Motor neuron (in vitro differentiated cells): ENCODE measurements at places on chromosomes 1 and 21.
A peak's percentile ranks its signal among the peaks of the same experiment; 100 is the strongest.

GRCh38 chr1:56908619-56909221 lies 54.1 kb downstream of the C8A start:
- ATAC-seq, result no peak

GRCh38 chr1:226882187-226882586 lies 11.8 kb downstream of the PSEN2 start:
- ATAC-seq, result no peak

DNA sequence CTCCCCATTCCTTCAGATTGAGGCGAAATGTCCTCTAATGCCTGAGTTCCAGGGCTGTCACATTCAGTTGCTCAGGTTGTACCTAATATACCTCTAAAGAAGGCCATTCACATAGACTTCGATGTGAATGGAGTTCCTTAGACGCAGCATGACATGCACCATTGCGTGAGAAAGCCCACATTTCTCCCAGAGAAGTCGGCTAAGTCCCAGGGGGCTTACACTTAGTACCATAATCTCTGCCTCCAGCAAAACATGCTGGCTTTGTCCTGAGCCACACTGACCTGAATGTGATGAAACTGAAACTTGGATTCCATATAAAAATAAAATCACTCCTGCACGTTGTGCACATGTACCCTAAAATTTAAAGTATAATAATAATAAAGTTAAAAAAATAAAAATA lies 23.2 kb upstream of the SLC2A1 start:
- ATAC-seq, result no peak

GRCh38 chr1:41362749-41363590 lies 1.7 kb downstream of the FOXO6 start:
- no peak for ATAC-seq

- ATAC-seq, result no peak
Observed at GRCh38 chr1:207156095-207156494, 52.1 kb downstream of the C4BPA start.

- ATAC-seq, result no peak
Observed at GRCh38 chr1:206854401-206855129, 10.9 kb upstream of the IL20 start.

DNA sequence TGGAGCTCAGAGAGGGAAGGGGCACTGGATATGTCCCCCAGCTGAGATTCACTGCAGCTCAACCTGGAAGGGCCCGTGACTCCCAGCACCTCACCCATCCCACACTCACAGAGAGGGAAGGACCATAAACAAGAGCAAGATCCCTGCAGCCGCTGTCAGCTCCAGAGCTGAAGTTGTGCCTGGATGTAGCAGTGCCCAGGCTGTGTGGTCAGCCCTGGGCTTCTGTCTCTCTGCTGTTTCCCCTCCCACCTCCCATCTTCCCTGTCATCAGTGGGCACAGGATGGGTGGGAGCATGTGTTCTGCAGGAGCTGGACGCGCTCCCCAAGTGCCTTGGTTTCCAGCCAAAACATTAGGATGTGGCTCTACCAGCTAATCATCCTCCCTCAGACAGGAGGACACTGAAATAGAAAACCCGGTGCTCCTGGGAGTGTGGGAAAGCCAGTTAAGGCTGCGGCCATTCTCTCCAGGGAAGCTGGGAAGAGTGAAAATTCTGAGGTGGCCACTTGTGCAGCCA lies 282.7 kb downstream of the NPHP4 start:
- no peak for ATAC-seq

GRCh38 chr1:199937161-199937560 lies 90.3 kb upstream of the NR5A2 start:
- no peak for ATAC-seq

DNA sequence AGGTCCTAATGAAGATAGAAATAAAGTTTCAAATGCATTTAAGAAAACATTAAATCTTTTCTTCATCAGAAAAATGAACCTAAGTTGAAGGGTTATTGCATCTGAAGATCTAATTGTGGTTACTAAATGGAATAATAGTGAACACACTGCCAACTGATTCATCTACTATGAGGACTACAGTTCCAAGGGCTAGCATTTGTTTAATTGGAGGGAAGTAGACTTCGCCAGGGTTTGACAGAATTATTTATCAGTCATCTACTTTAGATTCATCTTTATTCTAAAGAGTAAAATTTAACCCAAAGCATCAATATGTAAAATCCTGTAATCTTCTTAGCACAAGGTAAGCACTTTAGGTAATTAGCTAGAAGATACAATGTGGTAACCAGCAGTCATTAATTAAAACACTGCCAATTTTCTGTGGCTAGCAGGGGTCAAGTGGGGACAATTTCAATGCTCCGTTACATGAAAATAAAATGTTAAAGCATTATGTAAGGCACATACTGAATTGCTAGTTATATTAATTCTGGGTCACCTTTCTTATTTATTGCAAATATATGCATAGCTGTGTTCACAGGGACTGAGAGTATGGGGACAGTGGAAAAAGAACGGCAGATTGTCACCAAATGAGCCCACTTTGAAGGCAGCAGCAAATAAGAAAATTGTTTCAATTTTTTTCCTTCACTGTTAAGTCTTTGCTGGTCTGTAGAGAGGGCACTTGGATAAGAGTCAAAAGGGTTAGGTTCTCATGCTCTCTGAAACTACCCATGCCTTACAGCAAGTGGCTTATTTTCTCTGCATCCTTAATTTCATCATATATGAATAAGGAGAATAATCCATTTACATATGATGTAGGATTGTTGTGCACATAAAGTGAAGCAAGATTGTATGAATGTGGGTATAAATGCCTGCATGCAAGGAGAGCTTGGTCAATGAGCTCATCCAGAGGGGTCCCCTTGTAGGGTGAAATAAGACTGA lies 416.0 kb downstream of the PCP4 start:
- ATAC-seq, result peak; percentile 30

- ATAC-seq, result peak; percentile 99
Observed at GRCh38 chr1:19704247-19705113, 39.8 kb downstream of the HTR6 start.
